ENCODE measurements at places on chromosomes 6 and 20.

GRCh38 chr6:72916298-72916697, 294.4 kb downstream of the KCNQ5 start:
- DNase-seq = no peak

DNA sequence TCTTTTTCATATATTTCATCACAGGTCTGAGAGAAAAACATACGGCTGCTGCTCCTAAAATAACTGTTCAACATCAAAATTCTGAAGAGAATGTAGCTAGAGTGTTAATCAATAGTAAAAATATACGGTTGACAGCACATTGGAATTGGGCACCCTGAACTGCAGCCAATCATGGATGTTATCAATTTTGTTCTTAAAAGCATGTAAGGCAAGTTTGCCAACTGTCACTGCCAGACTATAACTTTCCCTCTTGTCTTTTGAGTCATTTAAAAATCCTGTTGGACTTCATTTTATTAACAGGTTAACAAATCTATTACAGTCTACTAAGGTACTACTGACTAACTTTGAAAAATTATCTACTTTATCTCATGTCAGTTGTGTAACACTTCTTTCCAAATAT, 592.8 kb downstream of the HACE1 start:
- no peak for DNase-seq

- DNase-seq = no peak
These were observed 39.4 kb upstream of the RGS17 start for GRCh38 chr6:153170511-153170910.

DNA sequence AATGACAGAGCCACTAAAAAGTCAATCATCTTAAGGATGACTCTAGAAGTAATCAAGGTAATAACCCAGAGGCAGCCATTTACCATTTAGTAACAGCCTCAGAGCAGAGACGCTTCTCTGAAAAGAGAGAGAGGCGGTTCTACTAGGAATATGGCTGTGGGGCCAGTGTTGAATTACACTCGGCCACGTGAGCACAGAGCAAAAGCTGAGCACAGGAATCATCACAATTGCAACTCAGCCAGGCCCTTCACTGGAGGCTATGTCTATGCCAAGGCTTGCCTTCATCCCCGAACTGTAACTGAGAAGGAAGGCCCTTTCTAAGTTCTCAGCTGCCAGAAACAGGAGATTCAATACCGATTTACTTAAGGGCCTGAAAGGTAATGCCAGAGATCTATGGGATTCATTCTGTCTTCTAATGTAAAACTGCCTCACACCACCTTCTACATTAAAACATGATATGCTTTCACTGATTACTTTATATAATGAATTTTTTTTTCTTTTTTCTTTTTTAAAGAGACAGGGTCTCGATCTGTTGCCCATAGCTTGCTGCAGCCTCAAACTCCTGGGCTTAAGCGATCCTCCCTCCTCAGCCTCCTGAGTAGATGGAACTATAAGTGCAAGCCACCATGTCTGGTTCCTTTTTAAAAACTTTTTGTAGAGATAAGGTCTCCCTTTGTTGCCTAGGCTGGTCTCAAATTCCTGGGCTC, 67.6 kb downstream of the NUDT3 start:
- DNase-seq = no peak

All from stimulated activated CD8-positive, alpha-beta memory T cell treated with anti-CD3 and anti-CD28 coated beads, Interleukin-7, amount 100 ng/mL, for 48 hours (primary cell).